ENCODE measurements at places on chromosomes 7 and 10. TPM values are rescaled to one million over a fixed set of nuclear protein-coding genes. Genes with fewer than 3 reads are reported as not detected.

SLC26A3 gene
- total RNA-seq, result not detected

CALHM1 gene
- total RNA-seq, result not detected

GIMAP2 gene
- 5.5 TPM for total RNA-seq

DNA sequence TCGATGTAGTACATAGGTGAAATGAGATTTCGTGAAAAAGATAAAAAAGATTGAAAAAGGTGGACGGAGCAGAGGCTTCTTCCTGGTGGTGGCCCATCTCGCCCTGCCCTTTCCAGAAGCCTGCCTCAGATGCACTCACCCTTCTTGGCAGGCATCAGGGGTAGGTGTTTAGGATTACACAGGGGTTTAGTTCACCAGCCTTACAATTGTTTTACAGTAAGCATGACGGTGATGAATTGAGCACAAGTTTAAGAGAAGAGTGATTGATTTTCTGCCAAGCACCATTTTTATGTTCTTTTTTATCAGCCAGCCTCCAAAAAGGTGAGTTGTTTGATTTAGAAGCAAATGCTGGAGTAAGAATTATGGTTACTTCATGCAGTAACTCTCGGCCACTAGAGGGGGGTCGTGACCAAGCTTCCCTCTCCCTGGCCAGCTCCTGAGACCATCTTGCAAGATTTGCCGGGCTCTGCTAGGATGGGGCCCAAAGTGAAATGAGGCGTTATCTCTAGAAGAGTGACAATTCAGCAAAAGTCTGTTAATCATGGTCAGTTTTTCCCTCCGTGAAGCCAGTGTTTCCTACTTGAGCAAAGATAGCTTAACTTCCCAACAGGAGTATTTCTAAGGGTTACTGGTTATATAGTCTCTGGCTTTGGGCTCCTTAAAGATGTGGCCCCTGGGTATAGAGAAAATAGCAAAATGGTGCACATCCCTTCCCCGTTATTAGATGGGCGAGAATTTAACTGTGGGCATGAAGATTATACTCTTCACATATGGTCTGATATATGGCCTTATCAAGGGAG, 228.8 kb downstream of the BMPER start:
- DNase-seq, result peak; percentile 82

- peak; percentile 91 for DNase-seq
Measured at GRCh38 chr7:139682136-139683013, 95.4 kb downstream of the HIPK2 start.

GRCh38 chr7:102322202-102322715, 34.0 kb downstream of the SPDYE6 start:
- no peak for DNase-seq

- no peak for DNase-seq
Measured at GRCh38 chr7:111074748-111075146, 16.2 kb upstream of the LRRN3 start.

GRCh38 chr10:27153329-27153728, 855 bp downstream of the YME1L1 start:
- DNase-seq, result no peak

DNA sequence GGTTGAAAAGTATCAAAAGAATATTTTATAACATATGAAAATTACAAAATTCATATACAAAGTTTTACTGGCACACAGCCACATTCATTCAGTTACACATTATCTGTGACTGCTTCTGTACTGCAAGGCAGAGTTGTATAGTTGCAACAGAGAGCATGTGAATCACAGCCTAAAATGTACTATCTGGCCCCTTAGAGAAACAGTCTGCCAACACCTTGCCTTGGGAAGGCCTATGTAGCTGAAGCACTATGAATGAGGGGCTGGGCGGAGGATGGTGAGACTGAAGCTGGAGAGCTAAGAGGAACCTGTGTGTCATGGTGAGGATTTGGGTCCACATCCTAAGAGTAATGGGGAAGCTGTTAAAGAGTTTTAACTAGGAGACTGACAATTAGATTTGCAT, 35.7 kb downstream of the PDZD8 start:
- DNase-seq, result no peak

Data from Daoy (cell line).